ENCODE measurements at places on chromosomes 3 and 15.
A peak's percentile ranks its signal among the peaks of the same experiment; 100 is the strongest.

DNA sequence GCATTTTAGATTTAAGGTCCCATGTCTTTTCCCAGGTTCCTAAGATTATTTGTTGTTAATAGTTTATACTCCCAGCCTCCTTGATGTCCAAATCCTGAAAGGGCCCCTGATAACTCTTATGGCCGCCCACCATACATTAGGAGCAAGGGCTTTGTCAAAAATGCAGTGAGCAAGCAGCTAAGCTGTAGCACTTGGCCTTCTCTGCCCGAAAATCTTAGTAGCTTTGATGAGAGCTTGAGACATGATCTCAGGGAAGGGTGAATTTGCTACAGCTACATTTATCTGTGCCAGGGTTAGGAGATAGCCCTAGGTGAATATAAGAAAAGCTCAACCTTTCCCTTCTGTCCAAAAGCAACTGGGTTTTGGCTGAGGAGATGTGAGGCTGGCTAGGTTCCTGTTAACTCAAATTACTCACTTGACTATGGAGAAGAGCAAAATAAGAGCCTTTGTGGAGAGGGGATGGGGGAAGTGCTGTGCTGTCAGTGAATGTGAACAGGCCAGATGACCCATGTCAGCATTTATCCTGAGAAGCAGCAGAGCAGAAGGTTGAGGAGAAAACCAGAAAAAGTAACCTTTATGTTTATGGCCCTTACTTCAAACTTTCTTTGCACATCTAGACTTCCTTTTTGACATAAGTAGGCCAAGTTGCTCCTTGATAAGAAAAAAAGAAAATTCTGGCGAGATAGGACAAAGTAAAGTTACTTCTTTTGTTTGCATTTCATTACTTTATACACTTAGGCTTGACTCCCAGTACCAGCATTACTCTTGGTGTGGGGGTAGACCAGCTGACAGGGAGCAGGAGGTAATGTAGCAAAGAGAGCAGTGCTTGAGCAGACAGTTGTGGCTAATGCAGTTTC is 21.1 kb downstream of the MAPK6 start:
- DNase-seq = peak; percentile 35

DNA sequence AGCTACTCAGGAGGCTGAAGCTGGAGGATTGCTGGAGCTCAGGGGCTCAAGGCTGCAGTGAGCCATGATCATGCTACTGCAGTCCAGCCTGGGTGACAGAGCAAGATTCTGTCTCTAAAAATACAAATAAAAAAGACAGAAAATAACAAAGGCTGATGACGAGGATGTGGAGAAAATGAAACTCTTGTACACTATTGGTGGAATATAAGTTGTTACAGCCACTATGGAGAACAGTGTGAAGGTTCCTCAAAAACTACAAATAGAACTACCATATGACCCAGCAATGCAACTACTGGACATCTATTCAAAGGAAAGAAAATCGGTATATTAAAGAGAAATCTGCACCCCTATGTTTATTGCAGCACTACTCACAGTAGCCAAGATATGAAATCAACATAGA is 526.7 kb upstream of the NAALADL2 start:
- DNase-seq = no peak

DNA sequence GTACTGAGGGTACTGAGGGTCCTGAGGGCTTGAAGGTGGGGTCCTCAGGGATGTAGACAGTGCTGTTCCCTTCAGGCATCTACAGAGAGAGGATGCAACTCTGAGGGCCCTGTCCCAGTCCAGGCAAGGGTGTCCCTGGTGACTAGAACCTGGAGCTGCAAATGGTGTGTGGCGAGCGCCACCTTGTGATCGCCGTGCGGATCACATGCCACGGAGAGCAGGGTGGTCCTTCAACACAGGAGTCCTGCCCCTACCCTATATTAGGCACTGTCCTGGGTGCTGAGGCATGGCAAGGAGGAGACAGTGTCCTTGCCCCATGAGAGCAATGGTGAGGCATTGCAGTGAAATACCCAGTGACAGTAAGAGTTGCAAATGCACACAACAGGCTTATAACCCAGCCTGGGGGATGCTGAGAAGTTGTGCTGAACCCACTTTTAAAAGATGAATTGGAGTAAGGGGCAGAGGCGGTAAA is 23.6 kb downstream of the RHCG start:
- DNase-seq = peak; percentile 64

DNA sequence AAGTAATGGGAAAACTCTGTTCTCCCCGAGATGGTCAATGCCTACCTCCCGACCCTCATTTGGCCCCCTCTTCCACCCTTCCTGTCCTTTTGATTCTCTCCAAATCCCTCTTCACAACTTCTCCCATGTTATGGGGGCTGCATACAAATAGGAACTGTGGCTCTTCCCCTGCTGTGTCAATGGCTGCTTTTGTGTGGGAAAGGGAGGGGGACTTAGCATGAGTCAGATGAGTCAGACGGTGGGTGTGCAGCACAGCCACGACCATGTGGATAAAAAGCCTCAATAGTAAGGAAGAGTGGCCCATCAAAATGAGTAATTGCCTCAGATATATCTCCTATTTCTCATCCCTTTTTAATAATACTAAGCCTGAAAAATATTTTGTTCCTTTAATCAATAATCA is 31.9 kb downstream of the SPATA16 start:
- no peak for DNase-seq

GRCh38 chr3:106212665-106213222 is 343.9 kb upstream of the CBLB start:
- no peak for DNase-seq

GRCh38 chr3:61420136-61420759 is 141.1 kb upstream of the PTPRG start:
- DNase-seq = no peak

DNA sequence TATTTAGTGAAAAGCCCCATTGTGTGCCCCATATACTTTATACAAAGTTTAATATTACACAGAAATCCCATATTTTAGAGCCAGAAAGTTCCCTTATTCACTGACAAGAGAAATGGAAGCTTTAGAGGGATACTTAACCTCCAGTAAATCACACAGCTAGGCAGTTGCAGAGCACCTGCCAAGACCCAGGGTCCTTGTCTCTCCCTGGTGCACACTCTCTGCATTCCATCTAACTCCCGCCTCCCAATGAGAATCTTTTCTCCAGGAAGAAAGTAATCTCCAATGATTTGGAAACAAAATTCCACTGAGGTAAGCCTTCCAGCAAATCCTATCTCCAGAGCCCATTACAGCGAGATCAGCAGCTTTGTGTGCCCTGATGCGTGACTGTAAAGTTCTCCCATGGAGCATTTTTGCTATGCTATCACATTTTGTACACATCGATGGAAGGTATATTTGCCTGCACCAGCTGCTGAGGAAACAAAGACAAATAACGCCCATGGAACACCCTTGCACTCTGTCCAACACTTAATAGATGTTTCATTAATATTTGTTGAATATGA is 41.4 kb downstream of the ULK4 start:
- peak; percentile 65 for DNase-seq

DNA sequence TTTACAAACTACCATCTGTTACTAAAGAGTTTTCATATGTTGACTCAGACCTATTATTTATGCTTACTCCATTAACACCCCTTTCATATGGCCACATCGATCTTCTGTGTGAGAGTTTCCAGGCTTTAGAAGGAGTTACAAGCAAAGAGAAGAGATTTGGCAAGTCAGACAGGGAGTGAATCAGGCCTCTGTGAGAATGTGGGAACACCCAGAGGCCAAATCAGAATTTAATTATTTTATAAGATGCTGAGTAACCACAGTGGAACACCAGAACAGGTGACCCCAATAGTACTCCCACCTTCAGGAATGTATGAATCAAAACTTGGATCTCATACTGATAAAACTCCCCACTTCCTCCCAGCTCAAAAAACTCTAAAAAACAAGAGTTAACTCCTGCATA is 42.0 kb downstream of the IFT57 start:
- DNase-seq = peak; percentile 17

DNA sequence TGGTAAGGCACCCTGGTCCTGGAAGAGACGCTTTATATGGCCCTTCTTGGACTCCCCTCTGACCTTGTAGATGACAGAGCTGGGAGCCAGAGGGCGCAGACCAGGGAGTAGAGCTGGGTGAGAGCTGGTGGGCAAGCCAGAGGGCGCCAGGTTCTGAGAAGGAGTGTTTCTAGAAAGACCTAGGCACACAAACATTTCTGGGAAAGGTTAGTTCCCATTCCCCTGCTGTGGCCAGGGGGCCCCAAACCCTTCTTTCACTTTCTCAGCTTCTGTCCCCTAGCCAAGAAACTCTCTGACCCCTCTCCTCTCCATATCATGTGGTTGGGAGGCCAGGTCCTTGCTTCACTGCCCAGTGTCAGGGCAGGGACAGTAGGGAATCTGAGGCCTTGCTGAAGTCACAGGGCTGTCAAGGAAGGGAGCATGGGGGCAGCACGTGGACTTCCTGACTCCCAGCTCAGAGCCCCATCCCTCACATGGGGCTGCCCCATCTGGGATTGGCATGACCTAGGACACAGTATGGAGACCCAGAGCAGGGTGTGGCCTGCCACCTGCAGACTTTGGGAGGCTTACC is 3.6 kb downstream of the HEMK1 start:
- no peak for DNase-seq

DNA sequence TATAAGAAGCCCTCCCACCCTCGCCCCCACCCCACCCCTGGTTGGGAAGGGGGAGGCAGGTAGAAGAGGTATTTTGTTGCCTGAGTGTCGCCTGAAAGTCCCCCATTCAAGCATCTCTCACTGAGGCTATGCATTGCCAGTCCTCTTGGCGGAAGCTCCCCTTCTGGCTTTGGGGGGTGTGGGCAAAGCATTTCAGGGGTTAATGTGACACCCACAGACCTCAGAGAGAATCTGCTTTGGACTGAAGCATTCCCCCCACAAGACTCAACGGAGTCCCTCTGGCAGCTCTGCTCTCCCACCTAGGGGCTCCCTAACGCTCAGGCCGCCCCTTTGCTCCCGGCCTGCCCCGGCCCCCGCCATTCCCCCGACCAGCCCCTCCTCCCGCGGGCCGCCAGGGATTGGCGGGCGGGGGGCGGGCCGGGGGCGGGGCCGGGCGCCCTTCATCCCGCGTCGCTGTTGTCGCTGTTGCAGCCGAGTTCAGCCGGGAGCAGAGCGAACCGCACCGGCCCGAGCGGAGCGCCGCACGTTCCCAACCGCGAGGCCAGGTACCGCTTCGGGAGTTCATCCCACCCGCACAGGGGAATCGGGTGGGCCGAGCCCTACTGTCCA is at the start of gene SLC38A3:
TSS of gene SLC38A3 (plus strand) at position 468 of the 609 bp plus-strand sequence. CDS start 8,929 bp downstream, outside the sequence.
- DNase-seq = no peak

DNA sequence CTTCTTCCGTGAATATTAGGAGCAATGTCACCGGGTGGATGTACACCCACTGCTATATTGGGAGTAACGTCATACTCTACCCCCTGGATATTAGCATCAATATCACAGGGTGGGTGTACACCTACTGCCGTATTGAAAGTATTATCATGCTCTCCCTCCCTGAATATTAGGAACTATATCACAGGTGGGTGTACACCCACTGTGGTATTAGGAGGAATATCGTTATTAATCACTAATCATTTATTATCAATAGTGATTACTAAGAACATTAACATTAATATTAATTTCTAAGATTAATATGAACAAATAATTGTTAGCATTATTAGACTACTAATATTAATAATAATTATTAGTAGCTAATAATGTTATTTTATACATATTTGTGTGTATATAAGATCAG is 21.4 kb upstream of the BMF start:
- no peak for DNase-seq

- DNase-seq = peak; percentile 48
Measured at GRCh38 chr3:30596152-30596551, 10.2 kb upstream of the TGFBR2 start.

GRCh38 chr3:4755566-4755965 is 223.7 kb upstream of the BHLHE40 start:
- DNase-seq = peak; percentile 65

DNA sequence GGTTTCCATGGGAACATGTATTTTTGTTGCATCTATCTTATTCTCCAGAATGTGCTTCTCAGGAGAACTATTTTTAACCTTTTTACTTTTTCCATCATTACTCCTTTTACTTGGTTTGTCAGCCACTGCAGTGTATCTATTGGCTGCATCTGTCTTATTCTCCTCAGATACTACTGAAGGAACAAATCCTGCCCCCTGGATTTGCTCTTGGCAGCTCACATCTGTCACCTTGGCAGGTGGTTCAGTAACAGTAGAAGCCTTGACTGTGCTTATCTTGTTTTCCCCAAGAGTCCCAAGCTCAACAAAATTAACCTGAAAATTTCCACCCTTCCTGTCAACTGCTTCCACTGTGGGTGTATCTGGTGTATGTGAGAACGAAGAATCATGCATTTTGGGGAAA is 106.0 kb downstream of the MAP4 start:
- no peak for DNase-seq

DNA sequence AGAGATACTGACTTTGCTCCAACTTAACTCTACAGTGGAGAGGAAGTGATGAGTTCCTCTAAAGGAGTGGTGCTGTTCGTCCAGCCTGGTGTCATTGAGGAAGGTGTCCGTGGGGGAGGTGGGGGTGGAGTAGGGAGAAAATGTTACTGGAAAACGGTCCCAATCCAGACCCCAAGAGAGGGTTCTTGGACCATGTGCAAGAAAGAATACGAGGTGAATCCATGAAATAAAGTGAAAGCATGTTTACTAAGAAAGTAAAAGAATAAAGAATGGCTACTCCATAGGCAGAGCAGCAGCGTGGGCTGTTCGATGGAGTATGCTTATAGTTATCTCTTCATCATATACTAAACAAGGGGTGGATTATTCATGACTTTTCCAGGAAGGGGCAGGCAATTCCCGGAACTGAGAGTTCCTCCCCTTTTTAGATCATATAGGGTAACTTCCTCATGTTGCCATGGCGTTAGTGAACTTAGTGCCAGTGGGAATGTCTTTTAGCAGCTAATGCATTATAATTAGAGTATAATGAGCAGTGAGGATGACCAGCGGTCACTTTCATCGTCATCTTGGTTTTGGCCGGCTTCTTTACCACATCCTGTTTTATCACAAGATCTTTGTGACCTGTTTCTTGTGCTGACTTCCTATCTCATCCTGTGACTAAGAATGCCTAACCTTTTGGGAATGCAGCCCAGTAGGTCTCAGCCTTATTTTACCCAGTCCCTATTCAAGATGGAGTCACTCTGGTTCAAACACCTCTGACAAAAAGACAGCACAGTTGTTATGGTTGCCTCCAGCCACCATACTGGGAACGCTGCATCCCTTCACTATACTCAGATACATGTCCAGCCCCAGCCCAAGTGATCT is 38.6 kb downstream of the CLEC3B start:
- peak; percentile 87 for DNase-seq

GRCh38 chr3:61381745-61382392 is 130.6 kb upstream of the FHIT start:
- peak; percentile 68 for DNase-seq

DNA sequence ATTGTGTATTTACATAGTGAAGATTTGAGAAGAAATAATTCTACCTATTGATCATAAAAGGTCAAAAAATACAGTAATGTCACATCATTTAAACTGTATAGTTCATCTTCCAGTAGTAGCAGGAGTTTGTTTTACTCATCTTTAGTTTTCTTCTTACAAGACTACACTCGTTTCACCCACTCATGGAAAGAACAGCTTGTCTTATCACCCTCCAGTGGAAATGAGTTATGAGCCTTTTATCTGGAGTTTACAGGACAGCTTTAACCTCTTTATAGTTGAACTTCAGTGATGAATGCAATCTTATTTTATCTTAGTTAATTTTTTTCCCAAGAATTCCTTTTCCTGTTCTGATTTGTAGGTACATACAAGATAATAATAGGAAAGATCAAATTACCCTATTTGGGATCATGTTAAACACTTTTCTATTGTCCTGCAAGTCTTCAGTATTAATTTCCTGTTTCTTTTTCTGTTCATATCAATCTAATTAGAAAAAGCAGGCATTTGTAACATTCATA is 36.8 kb downstream of the RBMS3 start:
- no peak for DNase-seq

All from kidney tubule cell (primary cell).